HT1080 (cell line): ENCODE measurements at places on chromosomes 4 and X.

DNA sequence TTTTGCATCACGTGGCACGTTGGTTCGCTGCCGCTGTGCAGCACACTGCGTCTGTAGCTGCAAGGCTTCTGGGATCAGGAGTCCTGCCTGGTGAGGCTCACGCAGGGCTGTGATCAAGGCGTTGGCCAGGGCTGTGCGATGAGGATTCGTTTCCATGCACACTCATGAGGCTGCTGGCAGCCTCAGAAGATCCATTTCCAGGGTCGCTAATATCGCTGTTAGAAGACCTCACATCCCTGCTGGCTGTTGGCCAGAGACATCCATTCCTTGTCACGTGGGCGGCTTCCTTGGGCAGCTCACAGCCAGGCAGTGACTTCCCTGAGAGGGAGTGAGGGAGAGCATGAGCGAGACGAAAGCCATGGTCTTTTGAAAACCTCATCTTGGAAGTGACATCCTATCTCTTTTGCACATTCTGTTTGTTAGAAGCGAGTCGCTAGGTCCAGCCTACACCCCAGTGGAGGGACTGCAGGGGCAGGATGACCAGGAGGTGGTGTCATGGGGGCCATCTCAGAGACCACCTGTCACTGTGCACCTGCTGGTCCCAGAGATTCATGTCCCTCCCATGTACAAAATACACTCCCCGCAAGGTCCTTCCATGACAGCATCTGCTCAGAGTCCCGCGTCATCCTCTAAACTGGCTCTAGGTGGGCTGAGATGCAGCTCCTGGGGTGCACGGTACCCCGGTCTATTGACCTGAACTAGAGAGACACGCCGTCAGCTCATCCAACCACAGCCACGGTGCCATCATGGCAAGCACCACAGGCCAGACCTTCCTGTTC is 12.2 kb downstream of the RGS12 start:
- DNase-seq, result no peak

DNA sequence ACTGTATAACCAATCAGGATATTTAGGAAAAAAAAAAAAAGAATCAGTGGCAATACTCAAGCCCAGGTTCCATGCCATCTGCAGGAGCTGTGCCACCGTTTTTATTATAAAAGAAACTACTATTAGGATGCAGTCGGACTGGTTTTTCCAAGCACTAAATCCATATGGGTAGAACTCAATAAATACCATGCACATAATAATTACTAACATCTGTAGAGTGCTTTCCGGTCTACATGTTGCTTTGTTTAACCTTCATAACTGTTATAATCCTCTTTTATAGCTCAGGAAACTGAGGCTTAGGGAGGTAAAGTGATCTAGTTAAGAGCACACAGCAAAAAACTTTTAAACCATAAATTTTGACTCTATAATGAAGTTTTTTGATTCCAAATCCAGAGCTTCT is 24.0 kb downstream of the ARSJ start:
- DNase-seq, result no peak

DNA sequence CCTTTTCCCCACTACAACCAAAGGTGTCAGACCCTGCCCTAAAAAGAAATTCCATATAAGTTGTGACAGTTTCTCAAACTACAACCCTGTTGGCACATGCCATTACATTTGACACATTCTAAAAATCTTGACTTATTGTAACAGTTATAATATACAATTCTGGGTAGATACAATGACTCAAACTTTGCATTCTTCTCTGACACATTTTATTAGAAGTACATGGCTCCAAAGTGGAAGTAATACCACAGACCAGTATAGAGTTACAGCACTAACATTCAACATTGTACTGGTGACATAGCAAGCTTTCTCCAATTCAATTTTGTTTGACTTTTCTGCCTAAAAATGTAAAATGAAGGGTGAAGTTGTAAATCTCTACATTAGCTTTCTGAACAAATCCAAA is 196.6 kb upstream of the ETNPPL start:
- peak; percentile 34 for DNase-seq

DNA sequence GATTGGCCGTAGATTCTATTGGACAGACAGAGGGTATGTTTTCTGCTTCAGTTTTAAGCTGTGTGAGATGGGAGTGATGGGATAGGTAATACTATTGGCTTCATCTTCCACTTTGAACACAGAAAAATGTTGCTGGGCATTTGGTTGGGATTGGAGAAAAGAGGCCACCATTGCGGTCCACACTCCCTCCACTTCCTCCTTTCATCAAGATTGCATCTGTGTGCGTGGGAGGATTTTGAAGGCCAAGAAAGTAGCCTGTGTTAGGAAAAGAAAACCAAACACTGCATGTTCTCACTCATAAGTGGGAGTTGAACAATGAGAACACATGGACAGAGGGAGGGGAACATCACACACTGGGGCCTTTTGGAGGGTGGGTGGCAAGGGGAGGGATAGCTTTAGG is 56.4 kb downstream of the EGF start:
- no peak for DNase-seq

DNA sequence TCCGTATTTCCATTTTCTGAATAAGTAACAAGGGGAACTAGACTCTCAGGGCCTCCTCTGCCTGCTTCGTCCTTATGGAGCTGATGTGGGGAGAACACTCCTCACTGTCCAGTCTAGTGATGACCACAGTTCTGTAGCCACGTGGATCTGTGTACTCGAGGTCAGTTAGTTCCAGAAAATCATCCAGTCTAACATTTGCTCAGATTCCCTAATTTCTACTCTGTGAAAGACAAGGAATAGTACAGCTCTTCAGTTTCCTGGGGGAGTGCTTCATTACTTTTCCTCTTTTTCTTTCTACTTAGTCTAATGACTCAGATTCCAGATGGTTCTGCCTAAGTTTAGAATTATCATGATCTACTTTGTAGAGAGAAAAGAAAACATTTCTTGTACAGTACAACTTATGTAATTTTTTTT is 82.6 kb downstream of the SORBS2 start:
- no peak for DNase-seq

- DNase-seq, result no peak
These were observed 52.4 kb downstream of the USP46 start for GRCh38 chr4:52606726-52607125.

- DNase-seq, result peak; percentile 52
These were observed 279.9 kb upstream of the SLIT2 start for GRCh38 chr4:19971829-19972228.

- no peak for DNase-seq
These were observed 19.1 kb upstream of the CXCL11 start for GRCh38 chr4:76055016-76055415.

DNA sequence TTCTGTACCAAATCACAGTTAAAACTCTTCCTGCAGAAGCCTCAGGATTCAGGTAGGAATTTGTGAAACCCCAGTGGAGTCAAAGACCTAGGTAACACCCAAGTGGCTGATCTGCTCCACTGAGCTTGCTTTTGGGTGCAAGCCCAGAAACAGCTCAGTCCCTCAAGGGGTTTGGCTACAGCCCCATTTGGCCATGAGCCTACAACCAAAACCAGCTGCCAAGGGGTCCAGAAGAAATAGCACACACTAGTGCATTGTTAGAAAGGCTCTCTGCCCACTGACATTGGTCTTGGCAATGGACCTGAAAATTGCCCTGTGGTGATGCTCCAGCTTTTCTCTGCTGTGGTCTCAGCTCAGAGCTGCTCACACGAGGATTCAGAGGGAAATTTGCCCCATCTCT is 577.4 kb upstream of the INTU start:
- DNase-seq, result peak; percentile 84

DNA sequence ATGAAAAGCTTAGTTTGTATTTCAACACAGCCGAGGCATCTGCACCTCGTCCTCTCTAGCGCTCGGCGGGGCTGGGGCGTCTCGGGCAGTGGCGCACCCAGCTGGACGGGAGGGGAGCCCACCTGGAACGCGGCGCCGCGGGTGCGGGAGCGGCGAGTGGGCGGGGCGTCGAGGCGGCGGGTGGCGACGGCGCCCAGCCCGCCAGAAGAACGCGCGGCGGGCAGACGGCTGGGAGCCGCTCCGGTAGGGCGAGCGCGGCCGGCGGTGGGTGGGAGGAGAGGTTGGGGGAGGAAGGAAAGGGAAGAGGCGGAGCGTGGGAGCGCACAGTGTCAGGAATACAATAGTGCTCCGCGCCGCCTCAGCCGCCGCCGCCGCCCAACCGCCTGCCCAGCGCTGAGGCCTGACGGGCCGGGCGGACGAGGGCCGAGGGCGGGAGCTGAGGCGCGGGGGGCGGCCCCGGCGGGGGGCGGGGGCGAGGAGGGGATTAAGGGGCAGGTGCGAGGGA is at the start of gene JADE3:
JADE3 (plus strand) TSS at position 324 of the 505 bp plus-strand sequence. CDS start 72,474 bp downstream, outside the sequence.
- DNase-seq, result peak; percentile 67

- peak; percentile 10 for DNase-seq
These were observed 2.4 kb downstream of the TFDP3 start for GRCh38 chrX:133215747-133216146.

- no peak for DNase-seq
These were observed 71.0 kb downstream of the IRF2 start for GRCh38 chr4:184403384-184403781.

DNA sequence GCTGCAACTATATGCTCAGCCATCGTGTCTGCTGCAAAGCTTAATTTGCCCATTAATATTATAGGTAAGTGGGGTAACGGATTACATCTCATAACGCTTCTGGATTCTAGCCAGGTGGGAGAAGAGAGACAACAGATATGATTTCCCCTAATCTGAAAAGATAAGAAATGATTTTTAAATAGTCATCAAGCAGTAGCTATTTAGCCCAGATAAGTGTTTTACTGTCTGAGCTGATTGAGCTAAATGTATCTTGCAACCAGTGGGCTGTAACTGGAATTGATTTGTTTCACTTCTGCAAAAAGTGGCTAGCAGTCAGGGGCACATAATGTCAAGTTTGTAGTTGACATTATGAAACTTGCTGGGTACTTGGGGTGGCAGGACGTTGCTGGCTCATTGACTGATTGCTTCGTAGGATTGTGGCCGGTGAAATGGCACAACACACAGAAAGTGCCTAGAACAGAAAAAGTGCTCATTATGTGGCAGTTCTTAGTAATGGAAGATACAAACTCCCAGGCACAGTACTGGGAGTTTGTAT is 18.5 kb downstream of the LAP3 start:
- no peak for DNase-seq

GRCh38 chr4:6507345-6507744 is 34.9 kb upstream of the PPP2R2C start:
- no peak for DNase-seq

DNA sequence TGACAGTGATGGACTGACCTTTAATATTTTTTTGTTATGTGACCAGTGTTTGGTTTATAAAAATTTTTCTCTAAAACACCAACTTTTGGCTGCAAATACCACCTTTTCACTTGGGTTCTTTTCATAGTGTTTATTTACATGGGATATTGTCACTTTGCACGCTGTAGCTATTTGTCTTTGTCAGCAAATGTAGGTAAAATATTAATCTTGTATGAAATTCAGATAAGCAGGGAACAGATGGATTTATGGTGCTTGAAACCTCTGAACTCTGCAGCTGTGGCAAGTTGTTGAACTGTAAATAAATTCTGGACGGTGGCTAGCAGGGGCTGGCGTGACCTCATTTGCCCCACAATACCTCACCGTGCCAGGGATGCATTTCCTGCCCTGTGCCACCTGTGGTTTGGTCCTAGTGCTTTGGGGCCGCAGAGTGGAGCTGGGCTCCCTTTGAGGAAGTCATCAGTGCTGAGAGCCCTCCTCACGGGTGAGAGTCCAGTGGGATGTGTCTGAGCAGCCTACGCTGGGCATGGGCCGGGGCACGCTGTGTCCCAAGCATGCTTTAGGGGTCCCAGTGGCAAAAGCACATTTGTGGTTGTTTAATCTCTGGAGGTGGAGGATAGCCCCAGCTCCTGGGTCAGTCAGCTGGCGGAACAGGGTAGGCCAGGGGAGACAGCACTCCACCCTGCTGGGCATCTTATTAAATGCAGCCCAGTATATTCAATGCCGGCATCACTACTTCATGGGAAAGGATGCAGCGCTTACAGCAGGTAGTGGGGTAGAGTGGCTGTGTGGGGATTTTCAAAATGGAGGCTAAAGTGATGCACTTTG is 108.6 kb downstream of the TBL1X start:
- no peak for DNase-seq

GRCh38 chr4:128583753-128584712 is 225.5 kb upstream of the JADE1 start:
- no peak for DNase-seq

DNA sequence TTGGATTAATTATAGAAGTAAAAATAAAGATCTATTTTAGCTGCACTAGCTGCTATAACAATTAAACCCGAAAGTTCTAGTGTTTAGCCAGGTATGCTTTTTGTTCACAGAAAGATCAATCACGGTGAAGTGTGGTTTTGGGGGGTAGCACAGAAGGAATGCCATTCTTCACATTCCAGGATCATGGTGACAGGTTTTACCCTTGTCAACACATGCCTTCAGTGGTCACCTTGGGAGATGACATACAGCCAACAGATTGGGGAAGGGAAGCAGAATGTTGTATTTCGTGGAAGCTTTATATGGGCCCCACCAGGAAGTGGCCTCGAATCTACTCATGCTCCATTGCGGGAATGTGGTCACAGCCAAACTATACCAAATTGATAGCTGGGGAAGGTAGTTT is 753.6 kb downstream of the RAPGEF2 start:
- peak; percentile 24 for DNase-seq

- no peak for DNase-seq
These were observed 56.2 kb downstream of the COX7B2 start for GRCh38 chr4:46852800-46853199.

- DNase-seq, result no peak
These were observed 88.8 kb downstream of the SORCS2 start for GRCh38 chr4:7280926-7281690.

- DNase-seq, result no peak
These were observed 1244.0 kb upstream of the TENM3 start for GRCh38 chr4:180999217-180999616.

GRCh38 chr4:109232681-109233080 is 69.8 kb downstream of the COL25A1 start:
- no peak for DNase-seq

GRCh38 chr4:71133491-71133890 is 140.0 kb downstream of the DCK start:
- peak; percentile 9 for DNase-seq

DNA sequence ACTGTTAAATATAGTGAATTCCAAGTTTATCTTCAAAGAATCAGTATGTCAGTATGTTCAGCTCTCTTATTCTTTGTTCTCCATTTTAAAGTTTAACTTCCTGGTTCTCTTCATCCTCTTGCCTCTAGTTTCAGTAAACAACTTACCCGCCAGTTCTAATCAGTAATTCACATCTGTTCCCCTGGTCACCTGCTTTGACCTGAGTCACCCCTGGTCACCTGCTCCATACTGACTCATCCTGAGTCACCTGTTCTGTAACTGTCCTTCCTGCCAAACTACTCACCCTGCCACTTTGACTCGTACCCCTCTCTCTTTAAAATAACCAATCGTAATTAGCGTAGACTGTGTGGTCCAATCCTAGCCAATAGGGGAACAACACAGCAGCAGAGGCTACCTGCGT is 992.7 kb upstream of the HS3ST1 start:
- DNase-seq, result peak; percentile 56

DNA sequence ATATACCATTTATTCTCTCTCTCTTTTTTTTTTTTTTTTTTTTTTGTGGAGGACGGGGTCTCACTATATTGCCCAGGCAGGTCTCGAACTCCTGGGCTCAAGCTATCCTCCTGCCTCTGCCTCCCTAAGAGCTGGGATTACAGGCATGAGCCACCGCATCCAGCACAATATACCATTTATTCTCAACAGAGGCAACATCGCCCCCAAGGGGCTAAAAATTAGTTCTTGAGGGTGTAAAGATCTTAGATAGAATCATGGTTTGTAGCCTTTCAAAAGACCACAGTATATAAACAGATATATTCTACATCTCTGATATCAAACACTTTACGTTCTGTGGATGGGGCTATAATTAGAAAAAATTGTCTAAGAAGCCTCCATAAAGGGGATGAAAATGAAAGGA is 39.8 kb upstream of the TCEAL2 start:
- peak; percentile 1 for DNase-seq
